ENCODE measurements at places on chromosomes 13 and 19.

DNA sequence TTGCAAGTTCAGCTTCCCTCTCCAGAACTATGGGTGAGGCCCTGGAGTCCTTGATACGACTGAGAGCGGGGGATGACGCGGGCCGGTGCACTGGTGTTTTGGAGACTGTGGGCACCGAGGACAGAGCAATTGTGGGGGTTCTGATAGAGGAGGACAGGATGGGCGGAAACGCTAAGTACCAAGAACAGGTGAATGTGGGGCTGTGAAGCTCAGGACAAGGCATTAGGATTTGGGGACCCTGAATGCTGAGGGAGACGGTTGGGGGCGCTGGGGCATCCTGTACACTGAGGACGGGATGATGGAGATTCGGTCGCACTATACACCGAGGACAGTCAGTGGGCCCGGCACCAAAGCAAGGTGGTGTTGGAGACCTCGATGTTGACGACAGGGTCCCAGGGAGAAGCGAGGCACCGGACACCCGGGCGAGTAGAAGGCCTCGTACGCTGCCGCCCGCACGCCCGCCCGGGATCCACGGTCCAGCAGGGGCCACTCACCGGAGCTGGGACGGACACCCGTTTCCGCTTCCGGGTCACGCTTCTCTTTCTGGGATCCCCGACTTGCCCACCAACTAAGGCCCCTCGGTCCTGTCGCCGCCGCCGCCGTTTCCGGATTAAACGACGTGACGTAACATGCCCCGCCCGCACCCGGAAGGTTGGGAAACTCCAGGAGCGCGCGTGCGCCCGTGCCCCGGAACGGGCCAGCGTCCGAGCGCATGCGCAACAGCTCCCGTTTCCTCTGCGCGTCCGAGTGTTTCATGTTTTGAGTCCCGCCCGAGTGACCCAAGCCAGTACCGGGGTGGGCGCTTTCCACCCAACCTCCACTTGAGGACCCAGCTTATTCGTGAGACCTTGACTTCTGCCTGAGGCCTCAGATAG is at the start of gene CHMP2A:
Gene CHMP2A (minus strand): TSS at position 612 of the 875 bp plus-strand sequence. CDS start 893 bp downstream, outside the sequence.
- DNase-seq: no peak

- no peak for DNase-seq
These were observed 33.7 kb downstream of the ZNF493 start for GRCh38 chr19:21430675-21431074.

GRCh38 chr19:35211545-35212230 is 16.9 kb downstream of the FAM187B start:
- no peak for DNase-seq

GRCh38 chr13:23644527-23645138 is 74.4 kb downstream of the TNFRSF19 start:
- DNase-seq: no peak

DNA sequence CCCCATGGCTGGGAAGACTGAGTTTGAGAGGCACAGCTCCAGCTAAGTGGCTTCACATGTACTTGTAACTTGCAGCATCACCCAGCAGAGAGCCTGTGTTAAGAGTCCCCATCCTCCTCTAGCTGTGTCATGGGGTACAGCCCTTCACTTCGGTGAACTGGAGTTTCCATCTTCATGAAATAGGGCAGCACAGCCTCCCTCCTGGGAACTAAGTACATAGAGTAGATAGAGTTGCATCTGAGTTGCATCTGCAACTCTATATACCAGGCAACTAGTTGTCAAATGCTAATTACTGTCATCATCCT is 1.2 kb downstream of the PRDX2 start:
- no peak for DNase-seq

GRCh38 chr13:21932578-21932977 is 261.7 kb downstream of the FGF9 start:
- DNase-seq: no peak

DNA sequence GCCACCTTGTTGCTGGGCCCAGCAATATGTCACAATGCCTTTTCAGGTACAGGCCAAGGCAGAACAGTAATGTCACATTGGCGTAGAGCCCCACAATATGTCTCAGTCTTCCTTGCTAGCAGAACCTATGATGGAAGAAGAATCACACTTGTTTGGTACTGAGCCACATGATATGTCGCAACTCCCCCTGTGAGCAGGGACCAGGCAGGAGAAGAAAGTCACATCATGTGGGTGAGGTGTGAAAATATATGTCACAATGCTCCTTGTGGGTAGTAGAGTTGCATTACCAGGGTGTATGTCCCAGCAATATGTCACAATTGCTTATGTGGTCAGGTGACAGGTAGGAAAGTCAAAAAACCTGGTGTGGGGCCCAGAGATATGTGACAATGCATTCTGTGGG is 7.1 kb upstream of the ZNF91 start:
- DNase-seq: no peak

DNA sequence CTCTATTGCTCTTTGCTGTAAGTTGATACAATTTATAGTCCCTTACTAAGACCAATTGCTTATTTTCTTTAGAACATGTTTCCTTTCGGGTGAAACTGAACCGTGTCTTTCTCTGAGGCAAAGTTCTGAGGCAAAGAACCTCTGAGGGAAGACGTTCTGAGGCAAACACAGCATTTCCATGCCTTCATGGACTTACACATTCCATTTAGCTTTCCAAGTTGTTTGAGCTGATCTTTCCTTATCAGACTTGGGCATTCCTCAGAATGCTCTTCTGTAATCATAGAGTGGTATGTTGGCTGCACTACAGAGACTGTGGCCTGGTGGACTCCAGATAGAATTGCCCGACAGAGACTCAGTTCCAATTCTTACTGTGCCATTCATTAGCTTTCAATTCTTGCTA is 579.1 kb downstream of the KCTD12 start:
- no peak for DNase-seq

GRCh38 chr19:18433735-18434398 is 4.1 kb downstream of the ISYNA1 start:
- DNase-seq: no peak

DNA sequence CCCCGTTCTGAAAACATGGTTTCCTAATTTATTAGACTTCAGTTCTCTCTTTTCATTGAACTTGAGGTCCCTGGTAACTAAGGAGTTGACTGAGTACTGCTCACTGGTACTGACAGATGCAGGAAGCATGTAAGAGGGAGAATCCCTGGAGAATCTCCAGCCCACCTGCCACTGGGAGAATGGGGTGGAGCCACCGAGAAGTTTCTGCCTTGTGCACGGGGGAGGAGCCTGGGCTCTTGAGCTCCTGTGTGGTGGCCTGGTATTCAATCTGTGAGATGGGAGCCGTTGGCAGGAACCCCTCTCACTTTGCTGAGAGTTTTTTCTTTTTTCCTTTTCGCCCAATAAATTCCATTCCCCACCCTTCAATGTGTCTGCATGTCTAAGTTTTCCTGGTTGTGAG is 13.2 kb upstream of the AKAP11 start:
- DNase-seq: no peak

DNA sequence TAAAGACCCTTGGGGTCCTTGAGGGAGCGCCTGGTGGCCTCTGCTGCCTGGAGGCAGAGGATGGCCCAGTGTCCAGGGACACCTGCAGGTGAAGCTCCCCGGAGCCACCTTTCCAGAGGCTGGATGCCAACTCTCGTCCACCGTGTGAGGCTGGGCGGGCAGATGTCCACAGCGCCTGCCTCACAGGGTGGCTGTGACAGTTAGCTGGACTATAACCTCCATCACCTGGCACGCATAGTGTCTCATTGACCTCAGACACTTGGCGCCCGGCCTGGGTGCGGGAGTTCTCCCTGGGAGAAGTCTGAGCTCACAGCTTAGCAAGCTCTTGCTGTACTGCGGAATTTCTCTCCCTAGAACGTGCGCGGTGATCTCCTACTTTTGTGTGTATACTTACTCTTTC is 9.8 kb downstream of the BICRA start:
- no peak for DNase-seq

GRCh38 chr19:38445362-38445761 is 11.9 kb downstream of the RYR1 start:
- no peak for DNase-seq

GRCh38 chr13:108830916-108831315 is 201.5 kb downstream of the MYO16 start:
- no peak for DNase-seq

GRCh38 chr13:108961542-108962125 is 332.2 kb downstream of the MYO16 start:
- DNase-seq: no peak

- DNase-seq: no peak
These were observed 6.4 kb upstream of the IPO5 start for GRCh38 chr13:97946951-97947588.

DNA sequence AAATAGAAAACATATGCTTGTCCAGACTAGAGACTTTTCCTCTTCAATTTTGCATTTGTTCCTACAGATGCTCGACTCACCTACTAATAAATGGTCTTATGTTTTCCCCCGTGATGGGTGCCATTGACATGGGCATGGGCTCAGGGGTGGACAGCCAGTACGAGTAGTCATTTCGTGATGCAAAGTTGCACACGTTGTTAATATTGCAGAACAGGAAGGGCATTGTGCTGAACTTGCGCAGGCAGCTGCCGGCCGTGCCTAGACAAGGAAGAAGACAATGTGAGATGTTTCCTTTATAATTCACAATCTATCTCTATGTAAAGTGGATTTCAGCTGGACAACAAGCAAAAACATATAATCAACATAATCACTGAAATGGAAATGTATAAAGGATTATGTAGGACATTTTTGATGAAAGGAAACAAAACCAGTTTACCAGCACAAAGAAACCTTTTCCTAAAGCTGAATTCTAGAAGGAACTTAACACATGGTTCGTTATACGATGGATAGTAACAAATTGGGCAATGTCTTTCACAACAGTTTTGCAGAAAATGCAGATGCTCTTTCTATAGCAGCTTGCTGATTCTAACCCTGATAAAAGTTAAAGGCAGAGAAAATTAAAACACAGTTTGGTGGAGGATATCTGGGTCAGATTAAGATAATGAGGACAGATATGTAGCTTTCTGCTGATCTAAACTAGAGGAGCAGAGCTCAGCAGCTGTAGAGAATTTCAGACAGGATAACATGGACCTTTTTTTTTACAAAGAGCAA is 145.7 kb downstream of the COL4A1 start:
- DNase-seq: no peak

DNA sequence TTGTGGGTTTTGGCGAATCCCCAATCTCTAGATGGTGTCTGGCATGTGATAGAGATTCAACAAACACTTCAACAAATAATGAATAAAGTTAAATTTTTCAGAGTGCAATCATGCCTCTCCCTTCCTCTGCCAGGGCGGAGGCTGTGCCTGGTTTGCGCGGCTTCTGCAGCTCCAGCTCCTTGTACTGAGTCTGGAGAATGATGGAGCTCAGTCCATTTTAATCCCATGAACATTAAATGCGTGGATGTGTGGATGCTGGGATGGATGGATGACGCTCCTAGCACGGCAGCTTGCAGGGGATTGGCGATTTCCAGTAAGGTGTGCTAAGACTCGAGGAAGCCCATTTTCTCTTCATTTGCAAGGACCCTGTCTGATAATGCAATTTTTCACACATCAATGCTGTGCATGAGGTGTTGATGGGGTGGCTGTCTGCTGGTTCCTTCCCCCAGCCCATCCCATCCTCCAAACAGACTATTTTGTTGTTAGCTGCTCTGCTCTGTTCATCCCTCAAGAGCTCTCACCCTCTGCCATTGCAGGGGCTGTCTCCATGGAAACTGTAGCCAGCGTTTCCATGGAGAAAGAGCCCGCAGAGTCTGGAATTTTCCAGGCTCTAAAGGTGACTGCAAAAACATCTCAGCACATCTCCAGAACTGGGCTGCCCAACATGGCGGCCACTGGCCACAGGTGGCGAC is 92.6 kb upstream of the PEG3 start:
- no peak for DNase-seq

- no peak for DNase-seq
These were observed 89.7 kb downstream of the AKAP11 start for GRCh38 chr13:42361701-42362100.

- DNase-seq: no peak
These were observed 164.2 kb downstream of the ABCC4 start for GRCh38 chr13:95137096-95137495.

- DNase-seq: no peak
These were observed 98.5 kb downstream of the C1QTNF9 start for GRCh38 chr13:24407844-24408243.

GRCh38 chr13:98098516-98098915 is 44.4 kb upstream of the FARP1 start:
- DNase-seq: no peak

- no peak for DNase-seq
These were observed 109.3 kb upstream of the MLNR start for GRCh38 chr13:49110913-49111170.

DNA sequence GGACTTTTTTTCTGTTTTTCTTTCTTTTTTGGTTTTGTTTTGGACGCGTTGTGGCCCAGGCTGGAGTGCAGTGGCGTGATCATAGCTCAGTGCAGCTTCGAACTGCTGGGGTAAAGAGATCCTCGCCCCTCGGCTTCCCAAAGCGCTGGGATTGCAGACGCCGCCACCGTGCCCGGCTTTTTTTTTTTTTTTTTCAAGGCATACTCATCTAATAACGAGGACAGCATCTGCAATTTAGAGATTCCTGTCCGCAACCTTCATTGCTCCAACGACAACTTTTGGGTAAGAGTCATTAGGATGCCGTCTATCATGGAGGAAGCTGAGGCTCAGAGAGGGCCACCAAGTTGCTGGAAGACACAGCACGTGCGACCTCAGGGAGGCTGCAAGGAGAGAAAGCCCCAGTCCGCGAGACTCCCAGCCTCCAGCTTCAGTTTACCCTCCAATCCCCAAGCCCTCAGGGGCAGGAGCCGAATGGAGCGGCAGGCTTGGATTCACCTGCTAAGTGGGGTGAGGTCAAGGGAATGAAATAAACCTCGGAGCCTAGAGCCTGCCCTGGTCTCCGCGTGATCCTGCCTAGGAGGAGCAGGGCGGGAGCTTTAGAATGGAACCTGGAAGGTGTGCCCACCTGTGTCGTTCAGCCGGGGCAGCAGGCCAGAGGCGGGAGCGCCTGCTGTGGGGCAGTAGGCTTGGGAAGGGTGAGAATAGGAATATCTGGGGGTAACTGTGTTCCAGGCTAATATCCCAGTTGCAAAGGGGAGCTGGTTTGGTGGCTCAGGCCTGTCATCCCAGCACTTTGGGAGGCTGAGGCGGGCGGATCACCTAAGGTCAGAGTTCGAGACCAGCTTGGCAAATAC is 676 bp upstream of the POLRMT start:
- DNase-seq: no peak

DNA sequence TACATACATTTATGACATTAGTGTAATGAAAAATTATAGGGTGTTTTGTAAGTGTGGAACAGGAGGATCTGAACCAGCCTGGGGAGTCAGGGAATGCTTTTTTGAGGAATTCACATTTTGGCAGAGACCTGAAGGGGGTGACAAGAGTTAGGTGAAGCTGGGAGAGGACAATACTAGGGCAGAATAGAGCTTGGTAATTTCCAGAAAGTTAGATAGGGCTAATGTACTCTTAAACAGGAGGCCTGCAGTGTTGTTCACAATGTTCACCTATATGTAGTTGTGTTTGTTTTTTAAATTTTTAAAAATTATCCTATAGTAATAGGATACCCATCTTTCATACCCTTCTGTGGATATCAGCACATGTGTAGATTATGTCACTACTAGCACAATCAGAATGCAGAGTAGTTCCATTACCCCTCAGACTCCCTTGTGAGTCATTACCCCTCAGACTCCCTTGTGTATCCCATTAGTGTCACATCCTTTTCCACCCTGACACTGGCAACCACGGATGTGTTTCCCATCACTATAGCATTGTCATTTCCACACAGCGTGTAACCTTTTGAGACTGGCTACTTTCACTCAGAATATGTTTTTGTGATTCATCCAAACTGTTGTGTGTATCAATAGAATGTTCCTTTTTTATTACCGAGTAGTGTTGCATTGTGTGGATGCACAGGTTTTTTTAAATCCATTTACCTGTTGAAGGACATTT is 43.1 kb downstream of the PCCA start:
- DNase-seq: no peak

Data from cortex of kidney (tissue), 1 donor.